ENCODE measurements at places on chromosomes 7 and 10. TPM values are rescaled to one million over a fixed set of nuclear protein-coding genes. Genes with fewer than 3 reads are reported as not detected.

Gene GRID2IP
- total RNA-seq: 0.04 TPM

Gene SNCG
- total RNA-seq: 43.1 TPM

Gene TMEM176A
- not detected for total RNA-seq

Gene IRF5
- 0.18 TPM for total RNA-seq

Gene TBATA
- not detected for total RNA-seq

Gene HOXA4
- total RNA-seq: 0.74 TPM

All from pulmonary artery endothelial cell (primary cell).